ENCODE measurements at places on chromosomes 4 and X.

DNA sequence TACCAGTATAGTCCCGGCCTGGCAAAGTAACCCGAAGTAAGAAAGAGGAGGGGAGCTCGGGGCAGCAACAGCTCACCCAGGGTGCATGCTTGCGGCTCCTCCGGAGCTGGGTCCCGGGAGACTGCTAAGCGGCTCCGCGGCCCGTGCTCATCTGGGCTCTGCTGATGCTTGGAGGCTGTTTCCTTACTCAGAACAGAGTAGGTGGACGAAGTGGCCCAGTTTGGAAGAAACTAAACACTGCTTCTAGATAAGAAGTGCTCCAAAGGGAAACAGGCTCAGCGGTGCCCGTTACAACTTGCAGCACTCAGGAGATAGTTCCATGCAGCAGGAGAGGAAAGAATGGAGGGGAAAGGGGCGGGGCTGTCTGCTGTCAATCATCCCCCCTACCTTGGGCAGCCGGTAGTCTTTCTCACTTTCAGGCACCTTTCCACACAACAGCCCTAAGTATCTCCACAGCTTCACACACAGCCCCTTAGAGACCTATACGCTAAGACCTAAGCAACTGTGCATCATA lies at the start of gene COL4A6:
COL4A6 (minus strand) TSS at position 313 of the 514 bp plus-strand sequence; CDS start at position 87, 226 bp downstream.
- DNase-seq = no peak

DNA sequence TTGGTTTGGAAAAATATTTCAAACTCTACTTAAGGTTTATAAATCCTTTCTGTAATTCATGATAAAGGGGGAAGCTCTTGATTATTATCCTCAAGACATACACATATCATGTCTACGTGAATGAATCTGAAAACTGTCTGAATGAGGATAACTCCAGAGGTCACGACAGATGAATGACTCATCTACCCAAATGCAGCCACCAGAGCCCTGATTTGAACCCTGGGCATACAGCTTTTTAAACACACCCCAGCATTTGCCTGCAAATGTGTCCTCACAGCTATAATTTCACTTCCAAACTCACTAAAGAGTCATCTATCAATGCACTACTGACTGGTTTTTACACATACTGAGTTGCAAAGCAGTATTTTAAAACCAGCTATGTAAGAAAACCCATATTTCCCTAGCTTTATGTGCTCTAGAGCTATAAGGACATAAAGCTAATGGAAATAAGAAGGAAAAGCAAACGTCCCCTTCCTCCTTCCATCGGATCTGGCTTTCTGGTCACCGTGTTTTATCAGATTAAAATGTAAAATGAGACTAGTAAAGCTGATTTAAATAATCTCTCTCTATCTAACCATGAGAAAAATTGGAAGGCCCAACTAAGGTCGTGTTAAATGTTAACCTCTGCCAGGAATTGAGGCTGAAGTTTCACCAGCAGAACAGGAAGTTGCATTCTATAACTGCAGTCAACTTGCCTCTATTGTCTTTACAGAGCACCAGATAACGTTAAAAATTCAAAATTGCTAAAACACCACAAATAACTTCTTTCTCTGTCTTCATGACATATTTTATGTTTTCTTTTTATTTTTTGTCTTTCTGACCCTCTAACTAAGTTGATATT lies 63.1 kb upstream of the SPP1 start:
- DNase-seq = no peak

DNA sequence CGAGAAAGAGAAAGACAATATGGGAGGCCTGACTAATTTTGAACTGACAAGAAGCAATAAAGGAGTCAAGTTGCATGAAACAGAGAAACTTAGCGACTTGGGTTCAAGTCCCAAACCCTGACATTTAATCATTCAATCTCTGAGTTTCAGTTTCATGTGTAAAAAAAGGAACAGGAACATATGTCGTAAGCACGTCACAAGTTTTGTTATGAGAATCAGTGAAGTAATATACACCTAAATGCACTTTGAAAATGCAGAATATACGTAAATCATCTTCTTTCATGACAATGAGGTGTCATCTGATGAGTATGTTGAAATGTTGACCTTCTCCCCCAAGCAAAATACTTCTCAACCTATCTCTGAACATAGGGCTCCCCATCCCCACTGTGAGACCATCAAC lies 10.4 kb downstream of the ACOT9 start:
- no peak for DNase-seq

- DNase-seq = no peak
Observed at GRCh38 chrX:57406149-57406548, 119.6 kb downstream of the FAAH2 start.

GRCh38 chr4:38983291-38983690 lies 48.9 kb downstream of the TMEM156 start:
- no peak for DNase-seq

DNA sequence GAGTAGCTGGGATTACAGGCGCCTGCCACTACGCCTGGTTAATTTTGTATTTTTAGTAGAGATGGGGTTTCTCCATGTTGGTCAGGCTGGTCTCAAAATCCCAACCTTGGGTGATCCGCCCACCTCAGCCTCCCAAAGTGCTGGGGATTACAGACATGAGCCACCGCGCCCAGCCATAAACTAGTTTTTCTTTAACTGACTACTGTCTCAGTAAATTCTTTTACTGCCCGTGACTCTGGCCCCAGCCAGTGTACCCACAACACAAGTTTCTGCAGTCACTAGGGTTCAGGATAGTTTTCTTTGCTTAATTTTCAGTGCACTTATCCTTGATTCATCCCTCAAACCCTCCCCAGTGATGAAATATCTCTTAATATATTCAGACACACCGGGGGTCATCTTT lies 8.3 kb downstream of the SHROOM2 start:
- DNase-seq = no peak

- no peak for DNase-seq
Observed at GRCh38 chr4:101256222-101256621, 91.1 kb downstream of the PPP3CA start.

- no peak for DNase-seq
Observed at GRCh38 chrX:100395781-100396180, 14.3 kb downstream of the PCDH19 start.

DNA sequence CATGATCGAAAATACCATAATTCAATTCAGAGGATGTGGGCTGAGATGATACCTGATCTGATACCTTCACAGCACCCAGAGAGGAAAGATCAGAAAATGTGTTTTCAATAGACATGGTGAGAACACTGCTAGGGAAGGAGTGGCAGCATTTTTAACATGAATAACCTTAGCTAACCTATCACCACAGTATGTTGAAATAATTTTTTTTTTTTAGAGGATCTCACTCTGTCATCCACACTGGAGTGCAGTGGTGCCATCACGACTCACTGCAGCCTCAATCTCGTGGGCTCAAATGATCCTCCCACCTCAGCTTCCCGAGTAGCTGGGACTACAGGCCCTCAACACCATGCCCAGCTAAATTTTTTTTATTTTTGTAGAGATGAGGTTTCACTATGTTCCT lies 90.5 kb upstream of the RAPGEF2 start:
- DNase-seq = no peak

GRCh38 chr4:46124773-46125413 lies 1.0 kb upstream of the GABRG1 start:
- no peak for DNase-seq

- peak; percentile 1 for DNase-seq
Observed at GRCh38 chr4:76251441-76252270, at the start of gene FAM47E. Gene FAM47E (plus strand): TSS chr4:76251721. CDS start chr4:76251747, 26 bp downstream.

DNA sequence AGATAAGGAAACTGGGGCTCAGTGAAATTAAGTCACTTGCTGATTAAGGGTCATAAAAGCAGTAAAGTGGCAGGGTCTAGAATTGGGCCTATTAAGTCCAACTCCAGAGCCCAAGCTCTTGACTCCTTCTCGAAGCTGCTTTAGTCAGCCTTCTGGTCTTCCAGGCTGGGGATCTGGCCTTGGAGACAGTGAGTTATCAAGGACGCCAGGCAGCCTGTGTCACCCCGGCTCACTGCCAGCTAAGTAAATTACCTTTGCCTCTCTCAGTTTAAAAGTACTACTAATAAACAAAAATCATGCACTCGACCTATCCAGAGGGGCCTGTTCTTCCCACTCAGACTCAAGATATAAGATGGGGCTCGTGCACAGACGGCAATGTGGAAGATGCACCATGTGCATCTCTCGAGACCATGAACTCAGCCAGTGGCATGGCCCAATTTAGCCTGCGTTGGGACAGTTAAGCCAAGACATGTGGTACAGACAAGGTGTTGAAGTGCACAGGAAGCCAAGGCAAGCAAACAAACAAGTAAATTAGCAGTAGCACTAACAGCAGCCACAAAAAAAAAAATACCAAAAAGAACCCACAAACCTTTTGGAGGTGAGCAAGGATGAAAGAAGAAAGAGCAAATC lies 62.0 kb upstream of the MAP3K15 start:
- no peak for DNase-seq

GRCh38 chrX:72630185-72630584 lies 57.5 kb upstream of the HDAC8 start:
- DNase-seq = no peak

- DNase-seq = no peak
Observed at GRCh38 chrX:105821471-105822121, 743 bp upstream of the NRK start.

GRCh38 chr4:30537456-30537855 lies 182.7 kb upstream of the PCDH7 start:
- DNase-seq = no peak

DNA sequence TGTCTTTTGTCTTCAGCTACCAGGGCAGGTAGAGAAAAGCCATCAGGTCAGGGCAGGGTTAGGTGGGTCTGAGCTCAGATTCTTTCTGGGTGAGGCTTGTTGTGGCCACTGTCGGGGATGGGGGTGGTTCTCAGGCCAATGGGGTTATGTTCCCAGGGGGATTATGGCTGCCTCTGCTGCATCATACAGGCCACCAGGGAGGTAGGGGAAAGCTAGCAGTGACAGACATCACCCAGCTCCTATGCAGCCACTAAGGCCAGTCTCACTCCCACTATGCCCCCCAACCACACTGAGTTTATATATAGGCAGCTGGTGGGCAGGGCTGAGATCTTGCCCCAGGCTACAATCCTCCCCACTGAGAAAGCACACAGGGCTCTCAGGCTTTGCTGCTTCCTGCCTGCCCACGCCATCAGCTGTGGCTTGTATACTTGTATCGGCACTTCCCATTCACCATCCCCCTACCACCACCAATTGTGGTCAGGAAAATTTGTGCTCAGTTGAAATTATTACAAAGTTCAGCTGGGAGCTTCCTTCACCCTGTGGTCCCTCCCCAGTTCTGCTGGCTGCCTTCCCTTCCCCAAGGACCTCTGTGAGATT lies 72.6 kb upstream of the PTPN13 start:
- DNase-seq = no peak

GRCh38 chr4:96913441-96914080 lies 1073.7 kb downstream of the PDHA2 start:
- no peak for DNase-seq

DNA sequence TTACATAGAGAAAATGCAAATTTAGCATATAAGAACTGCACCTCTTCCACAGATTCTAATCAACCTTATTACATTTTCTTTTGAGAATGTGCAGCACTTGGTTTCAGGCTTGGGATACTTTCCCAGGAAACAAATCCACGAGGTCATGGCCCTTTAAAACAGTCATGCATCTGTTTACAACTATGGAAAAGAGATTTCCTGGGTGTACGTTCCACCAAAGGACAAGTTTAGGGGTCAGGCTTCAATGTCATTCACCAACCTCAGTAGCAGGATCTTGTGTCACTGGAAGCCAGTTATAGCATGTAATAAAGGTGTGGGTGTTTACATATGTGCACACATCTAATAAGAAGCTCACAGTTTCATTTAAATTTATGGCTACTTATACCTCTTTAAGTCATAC lies 30.7 kb downstream of the EREG start:
- no peak for DNase-seq

- no peak for DNase-seq
Observed at GRCh38 chr4:144712775-144713174, 66.8 kb downstream of the HHIP start.

DNA sequence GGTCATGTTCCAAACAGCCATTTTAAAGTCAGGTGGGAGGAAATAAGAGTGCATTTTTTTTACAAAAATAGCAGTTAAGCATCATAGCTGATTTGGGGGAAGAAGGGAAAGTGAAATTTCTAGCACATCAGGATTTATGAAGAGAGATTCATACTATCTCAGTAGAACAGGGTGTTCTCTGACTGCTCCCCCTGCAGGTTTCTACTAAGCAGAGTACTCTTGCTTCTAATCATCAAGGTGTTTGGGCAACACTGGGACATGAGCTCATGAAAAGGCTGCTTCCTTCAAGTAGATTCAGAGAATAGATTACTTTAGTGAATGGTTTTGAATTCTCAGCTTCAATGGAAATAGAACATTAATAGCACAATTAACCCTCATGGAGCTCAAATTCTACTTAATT lies 591.4 kb upstream of the PCDH10 start:
- no peak for DNase-seq

- DNase-seq = no peak
Observed at GRCh38 chr4:161256716-161257115, 907.1 kb downstream of the FSTL5 start.
